Ascending aorta (tissue), 2 donors: ENCODE measurements at places on chromosomes 2 and 18.

- no peaks in the 10 kb centered on the region for H3K4me1 ChIP-seq
- H3K27ac ChIP-seq = no peak overlapping the region
- H3K4me3 ChIP-seq = no peak overlapping the region
- H3K36me3 ChIP-seq = no peaks in the 10 kb centered on the region
Observed at GRCh38 chr2:159879051-159879604, 81.1 kb upstream of the CD302 start.

DNA sequence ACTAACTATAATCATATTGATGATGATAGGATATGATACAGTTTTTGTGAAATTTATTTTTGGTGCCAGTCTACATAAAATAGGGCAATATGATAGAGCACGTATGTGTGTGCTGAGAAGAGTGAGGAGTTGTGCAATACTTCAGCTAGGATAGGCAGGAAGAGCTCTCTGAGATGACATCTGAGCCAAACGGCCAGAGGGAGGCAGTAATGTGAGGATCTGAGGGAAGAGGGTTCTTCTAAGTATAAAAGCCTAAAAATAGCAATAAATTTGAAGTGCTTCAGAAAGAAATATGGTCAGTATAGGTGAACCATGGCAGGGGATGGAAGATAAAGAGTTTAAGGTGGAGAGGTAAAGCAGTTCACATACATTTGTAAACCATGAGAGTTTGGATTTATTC, 102.5 kb downstream of the OLA1 start:
- no peaks in the 10 kb centered on the region for H3K36me3 ChIP-seq
- DNase-seq = no peak
- no peaks in the 10 kb centered on the region for H3K27me3 ChIP-seq
- no peak overlapping the region for H3K27ac ChIP-seq
- H3K4me3 ChIP-seq = no peak overlapping the region

- no peaks in the 10 kb centered on the region for H3K27me3 ChIP-seq
- H3K4me1 ChIP-seq = no peaks in the 10 kb centered on the region
- no peaks in the 10 kb centered on the region for H3K36me3 ChIP-seq
- no peak overlapping the region for H3K27ac ChIP-seq
- no peak overlapping the region for H3K4me3 ChIP-seq
Observed at GRCh38 chr18:26457611-26458353, 90.6 kb downstream of the KCTD1 start.

GRCh38 chr2:110881908-110882307, 149.5 kb downstream of the ACOXL start:
- no peaks in the 10 kb centered on the region for H3K27me3 ChIP-seq
- H3K36me3 ChIP-seq = no peaks in the 10 kb centered on the region
- no peak overlapping the region for H3K4me3 ChIP-seq
- no peak overlapping the region for H3K27ac ChIP-seq
- H3K4me1 ChIP-seq = no peaks in the 10 kb centered on the region
- DNase-seq = no peak

DNA sequence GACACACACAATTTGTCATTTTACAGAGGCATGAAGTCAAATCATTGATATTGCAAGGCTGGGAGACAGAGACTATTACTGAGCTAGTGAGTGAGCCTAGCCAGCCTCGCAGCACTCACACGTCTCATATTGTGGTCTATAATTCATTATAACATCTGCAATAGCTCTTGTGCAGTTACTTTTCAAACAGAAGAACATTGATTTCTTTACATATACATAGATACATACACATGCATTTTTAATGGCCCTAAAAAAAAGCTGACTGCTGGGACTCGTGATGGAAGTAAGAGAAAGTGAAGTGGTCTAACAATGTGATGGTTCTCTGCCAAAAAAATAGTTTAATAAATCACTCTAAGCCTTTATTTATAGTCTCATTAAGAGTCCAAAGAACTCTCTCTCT, 56.8 kb downstream of the KIAA2012 start:
- no peak for DNase-seq
- H3K27me3 ChIP-seq = no peaks in the 10 kb centered on the region
- H3K4me3 ChIP-seq = no peak overlapping the region
- no peak overlapping the region for H3K27ac ChIP-seq
- no peaks in the 10 kb centered on the region for H3K36me3 ChIP-seq

DNA sequence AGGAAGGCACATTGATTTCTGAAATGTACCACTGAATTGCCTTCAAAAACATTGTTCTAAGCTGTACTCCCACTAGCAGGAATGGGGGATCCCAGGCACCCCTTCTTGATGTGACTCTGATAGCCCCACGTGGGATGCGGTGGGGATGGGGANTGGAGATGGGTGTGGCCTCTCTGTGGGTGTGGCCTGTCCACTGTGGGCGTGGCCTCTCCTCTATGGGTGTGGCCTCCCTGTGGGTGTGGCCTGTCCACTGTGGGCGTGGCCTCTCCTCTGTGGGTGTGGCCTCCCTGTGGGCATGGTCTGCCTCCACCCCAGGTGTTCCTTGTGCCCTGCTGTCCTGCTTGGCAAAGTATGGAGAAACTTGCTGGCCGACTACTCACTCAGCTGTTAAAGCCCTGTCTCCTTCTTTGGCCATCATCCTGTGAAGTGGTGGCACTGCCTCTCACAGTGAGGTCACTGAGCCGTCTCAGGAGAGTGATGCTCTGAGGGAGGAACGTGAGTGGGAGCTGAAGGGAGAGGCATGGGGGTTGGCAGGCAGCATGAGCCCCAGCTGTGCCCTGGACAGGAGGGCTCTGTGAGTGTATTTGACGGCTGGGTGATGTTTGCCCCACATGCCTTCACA, 6.7 kb upstream of the PARD6G start:
- no peak overlapping the region for H3K27ac ChIP-seq
- H3K4me3 ChIP-seq = no peak overlapping the region
- DNase-seq = no peak
- no peaks in the 10 kb centered on the region for H3K27me3 ChIP-seq
